ENCODE measurements at places on chromosomes 3 and 15. TPM values are rescaled to one million over a fixed set of nuclear protein-coding genes. Genes with fewer than 3 reads are reported as not detected.

DNA sequence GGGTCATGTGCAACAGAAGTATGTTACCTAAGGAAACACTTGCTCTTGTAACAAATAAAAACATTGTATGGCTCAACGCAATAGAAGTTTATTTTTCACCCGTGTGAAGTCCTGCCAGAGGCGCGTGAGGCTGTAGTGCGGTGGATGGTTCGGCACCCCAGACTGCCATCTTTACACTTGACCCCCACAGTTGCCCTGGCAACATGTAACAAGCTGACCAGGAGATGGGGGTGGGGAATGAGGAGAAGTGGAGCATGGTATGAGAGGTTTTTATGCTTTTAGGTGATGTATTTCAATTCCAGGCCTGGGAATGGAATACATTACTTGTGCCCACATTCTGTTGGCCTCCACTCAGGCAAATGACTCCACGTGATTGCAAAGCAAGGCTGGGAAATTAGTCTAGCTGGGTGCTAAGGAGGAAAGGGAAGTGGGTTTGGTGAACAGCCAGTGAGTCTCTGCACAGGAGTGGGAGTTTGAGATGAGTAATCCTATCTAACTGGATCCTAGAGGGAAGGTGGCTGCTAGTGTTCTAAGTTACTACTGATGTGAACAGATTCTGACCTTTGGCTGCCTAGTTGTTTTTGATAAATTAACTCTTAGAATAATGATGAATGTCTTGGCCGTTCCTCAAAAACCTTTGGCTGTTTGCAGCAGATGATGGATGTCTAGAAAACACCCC lies 33.8 kb upstream of the GREM1 start:
- DNase-seq = peak; percentile 64

DNA sequence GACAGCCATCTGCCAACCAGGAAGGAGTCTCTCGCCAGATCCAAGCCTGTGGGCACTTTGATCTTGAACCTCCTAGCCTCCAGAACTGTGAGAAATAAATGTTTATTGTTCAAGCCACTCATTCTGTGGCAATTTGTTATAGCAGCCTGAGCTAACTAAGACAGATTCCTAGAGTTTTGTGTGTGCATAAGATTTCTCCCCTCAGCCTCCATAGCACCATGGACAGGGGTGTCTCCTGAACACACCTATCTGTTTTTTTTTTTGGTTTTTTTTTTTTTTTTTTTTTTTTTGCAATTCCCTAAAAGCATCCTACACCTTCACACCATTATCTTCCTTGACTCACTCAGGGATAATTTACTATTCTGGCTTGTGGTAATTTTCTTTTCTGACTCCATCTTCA lies 768.5 kb downstream of the NR2F2 start:
- DNase-seq = no peak

- no peak for DNase-seq
Measured at GRCh38 chr15:55183679-55184078, 13.1 kb downstream of the RSL24D1 start.

DNA sequence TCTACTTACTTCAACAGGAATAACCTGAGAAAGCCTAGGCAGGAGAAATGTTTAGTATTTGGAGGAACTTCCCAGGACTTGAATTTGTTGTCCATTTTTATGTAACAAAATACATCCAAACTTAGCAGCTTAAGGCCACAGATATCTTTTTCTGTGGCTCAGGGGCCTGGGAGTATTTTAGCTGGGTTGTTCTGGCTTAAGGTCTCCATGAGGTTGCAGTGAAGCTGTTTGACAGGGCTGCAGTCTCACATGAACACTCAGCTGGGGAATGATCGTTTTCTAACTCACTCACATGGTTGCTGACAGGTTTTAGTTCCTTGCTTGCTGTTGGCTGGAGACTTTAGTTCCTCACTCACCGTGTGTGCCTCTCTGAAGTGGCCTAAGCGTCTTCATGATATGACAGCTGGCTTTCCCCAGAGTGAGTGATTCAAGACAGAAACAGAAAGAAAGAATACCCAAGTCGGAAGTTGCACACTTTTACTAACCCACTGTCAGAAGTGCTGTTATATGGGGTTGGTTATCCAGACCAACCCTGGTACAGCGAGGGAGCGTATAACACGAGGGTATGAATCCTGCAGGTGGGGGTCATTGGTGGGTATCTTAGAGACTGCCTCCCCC lies 229.7 kb upstream of the TBL1XR1 start:
- DNase-seq = no peak

GRAMD1C gene
- total RNA-seq = 2.4 TPM

DNA sequence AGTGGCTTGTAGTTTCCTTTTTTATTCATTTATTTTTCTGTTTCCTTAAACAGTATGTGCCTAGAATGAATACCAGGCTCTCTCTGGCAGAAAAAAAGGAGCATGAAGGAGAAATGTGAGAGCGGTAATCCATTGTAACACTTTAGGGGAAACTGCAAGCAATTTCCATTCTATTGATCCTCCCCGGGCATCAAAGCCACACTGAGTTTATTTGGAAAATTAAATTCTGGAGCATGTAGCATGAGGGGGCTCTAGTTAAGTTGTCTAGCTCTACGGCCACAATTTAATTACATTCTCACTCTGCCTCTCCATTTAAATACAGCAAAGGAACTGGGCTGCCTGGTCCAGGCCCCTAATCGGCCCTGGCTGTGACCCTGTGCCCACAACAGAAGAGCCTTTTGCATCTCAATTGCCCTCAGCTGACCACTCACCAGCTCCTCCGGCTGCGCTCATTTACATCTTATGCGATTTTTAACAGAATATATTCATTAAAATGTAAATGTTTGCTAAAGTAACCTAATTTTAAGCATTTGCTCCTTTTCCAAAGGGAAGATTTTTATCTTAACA lies 72.9 kb downstream of the MEGF11 start:
- no peak for DNase-seq

DNA sequence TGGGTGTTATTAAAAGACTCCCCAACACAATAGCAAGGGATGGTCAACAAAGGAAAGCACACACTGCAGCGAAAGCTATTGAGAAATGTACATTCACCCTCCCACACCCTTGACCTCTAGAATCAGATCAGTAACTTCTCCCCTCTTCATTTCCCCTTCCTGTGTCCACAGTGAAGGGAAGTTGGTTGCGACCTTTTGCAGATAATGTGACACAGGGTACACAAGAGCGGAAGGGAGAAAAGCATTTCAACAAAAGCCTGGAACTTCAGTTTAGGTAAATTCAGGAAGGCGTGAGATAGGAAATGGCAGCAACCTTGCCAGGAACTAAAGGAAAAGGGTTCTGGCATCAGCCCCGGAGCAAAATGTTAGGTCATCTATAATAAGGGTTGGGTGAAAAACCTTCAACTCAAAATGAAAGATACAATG lies 899.8 kb downstream of the MCTP2 start:
- DNase-seq = no peak

GRCh38 chr3:60708191-60708975 lies 542.9 kb downstream of the FHIT start:
- no peak for DNase-seq

GRCh38 chr15:72690938-72691337 lies 4.9 kb downstream of the BBS4 start:
- DNase-seq = no peak

DNA sequence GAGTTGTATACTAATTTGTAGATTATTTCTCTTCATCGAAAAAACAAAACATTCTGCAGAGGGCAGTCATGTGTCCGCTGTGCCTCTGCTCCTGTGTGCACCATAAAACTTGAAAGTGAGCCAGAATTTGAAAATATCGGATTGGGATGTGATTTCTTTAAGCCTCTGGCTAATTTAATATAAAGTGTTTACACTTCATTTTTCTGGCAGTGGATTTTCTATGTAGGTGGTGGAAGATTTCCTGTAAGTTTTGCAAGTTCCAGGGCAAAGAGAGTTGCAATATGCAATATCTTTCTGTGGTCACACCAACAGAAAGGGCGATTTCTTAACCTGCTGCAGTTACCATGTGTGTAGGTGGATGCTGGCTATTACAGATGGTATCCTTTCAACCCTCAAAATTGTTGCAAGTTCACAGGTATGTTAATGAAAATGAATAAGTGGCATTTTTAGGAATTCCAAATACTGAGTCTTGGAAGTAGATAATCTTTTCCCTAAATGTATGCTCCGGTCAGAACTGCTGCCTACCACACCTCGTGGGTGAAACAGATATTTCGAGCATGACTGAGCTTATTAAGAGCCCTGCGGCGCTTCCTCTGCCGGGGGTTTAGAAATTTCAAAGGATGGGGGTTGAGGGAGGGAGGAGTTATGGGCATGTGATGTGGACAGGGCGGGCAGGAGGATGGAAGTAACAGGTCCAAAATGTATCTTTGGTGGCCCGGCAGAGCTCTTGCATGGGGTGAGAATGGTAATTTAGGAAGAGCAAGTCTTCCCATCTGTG lies 134.0 kb downstream of the PGPEP1L start:
- DNase-seq = peak; percentile 61

GRCh38 chr3:40187945-40188344 lies 121.6 kb upstream of the EIF1B start:
- peak; percentile 26 for DNase-seq

PLSCR4 gene
- total RNA-seq = 10.0 TPM

GRCh38 chr15:43516185-43516584 lies 1.2 kb upstream of the MAP1A start:
- no peak for DNase-seq

LYZL4 gene
- not detected for total RNA-seq
